ENCODE measurements at places on chromosomes 2 and 18.

- no peak for DNase-seq
Measured at GRCh38 chr2:229340086-229340760, 69.1 kb upstream of the PID1 start.

- no peak for DNase-seq
Measured at GRCh38 chr2:238916875-238917590, 69.1 kb downstream of the TWIST2 start.

DNA sequence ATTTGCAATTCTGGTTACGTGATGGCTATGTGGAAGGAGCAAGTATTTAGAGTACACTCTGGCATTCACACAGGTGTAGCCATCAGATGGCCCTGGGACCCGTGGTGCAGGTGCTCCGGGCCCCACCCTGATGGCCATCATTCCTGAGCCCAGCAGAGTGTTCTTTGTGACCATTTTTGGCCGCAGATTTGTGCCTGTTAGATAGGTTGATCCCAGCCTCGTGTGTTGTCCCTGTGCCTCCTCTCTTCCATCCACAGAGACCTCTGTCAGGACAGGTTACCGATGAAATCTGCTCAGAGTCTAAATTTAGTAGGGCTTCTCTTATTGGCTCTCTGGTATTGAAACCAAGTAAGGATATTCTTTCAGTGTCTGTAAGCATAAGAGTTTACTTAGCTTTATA, 33.9 kb downstream of the MAPRE2 start:
- DNase-seq: no peak

DNA sequence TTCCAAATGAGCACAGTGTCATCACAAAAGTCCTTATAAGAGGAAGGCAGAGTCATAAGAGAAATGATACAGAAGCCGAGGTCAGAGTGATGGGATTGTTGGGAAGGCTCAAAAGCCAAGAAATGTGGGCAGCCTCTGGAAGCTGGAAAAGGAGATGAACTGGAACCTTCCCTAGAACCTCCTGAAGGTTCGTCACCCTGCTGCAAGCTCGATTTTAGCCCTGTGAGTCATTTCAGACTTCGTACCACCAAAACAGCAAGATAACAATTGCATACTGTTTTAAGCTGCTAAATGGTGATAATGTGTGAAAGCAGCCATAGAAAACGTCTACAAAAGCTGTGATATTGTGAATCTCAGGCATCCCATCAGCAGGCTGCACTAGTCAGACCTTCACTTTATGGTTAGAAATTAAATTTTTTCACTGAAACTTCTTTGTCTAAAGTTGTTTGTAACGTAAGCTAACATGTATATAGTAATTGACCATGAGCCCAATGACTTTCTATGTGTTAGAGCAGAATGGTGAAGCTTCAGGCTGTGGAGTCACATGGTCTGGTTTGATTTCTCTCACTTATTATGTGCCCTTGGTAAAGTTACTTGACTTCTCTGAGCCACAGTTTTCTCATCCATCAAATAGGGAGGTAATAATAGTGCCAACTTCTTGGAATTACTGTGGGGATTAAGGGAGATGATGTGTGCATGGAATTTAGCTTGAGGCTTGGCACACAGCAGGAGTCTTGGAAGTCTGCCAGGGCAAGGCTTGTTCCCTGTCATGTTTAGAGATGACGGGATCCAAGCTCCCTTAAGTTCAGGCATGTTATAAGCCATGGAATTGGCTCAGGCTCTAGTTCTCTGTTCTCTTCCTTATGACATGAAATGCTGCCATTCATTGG, 132.0 kb upstream of the CCDC195 start:
- no peak for DNase-seq

DNA sequence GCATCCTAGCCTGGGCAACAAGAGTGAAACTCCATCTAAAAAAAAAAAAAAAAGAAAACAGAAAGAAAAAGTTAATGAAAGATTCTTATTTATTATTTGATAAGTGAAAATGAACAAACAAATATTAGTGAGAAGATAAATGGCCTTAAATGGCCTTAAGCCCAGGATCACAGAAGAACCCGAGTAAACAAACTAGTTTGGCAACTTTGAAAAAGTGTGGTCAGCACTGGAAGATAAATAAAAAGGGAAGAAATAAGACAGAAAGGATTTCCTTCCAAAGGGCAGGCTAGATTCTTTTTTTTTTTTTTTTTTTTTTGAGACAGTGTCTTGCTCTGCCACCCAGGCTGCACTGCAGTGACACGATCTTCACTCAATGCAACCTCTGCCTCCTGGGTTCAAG, 692.4 kb downstream of the CPS1 start:
- no peak for DNase-seq

DNA sequence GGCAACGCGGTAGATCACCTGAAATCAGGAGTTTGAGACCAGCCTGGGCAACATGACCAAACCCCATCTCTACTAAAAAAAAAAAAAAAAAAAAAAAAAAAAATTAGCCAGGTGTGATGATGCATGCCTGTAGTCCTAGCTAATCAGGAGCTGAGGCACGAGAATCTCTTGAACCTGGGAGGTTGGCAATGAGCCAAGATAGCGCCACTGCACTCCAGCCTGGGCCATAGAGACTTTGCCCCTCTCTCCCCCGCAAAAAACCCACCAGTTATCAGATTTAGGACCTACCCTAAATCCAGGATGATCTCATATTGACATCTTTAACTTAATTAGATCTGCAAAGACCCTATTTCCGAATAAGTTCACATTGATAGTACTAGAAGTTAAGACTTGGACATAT, 29.2 kb upstream of the LDAH start:
- no peak for DNase-seq

GRCh38 chr2:31467426-31467825, 52.9 kb upstream of the XDH start:
- no peak for DNase-seq
